ENCODE measurements at places on chromosomes 2 and 18. TPM values are rescaled to one million over a fixed set of nuclear protein-coding genes. Genes with fewer than 3 reads are reported as not detected.

DNA sequence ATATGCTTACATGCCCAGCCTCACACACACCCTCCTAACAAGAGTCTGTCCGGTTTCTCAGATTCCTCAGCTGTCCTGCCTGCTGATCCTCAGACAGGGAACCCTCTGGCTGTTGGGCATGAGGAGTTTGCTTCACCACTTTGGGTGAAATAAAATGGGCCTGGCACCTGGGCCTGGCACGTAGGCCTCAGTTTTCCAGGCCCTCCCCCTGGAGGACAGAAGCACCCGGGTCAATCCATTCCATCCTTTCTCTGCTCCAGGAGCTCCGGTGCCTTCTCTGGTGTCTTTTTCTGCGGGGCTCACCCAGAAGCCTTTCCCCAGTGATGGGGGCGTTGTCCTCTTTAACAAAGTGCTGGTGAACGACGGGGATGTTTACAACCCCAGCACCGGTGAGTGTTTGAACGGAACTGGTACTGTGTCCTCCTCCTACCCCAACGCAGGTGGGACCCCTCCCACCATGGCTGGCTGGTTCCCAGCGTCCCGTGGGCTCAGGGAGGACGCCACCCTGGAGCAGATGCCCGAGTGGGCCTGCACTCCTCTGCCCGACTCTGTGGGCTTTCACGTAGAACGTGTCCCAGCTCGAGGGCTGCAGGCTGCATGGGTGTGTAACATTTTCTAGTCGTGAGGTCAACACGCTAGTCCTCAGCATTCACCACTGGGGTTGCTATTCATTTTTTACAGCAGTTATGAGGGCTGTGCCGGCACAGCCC, 62.8 kb downstream of the EMILIN2 start:
- H3K36me3 ChIP-seq = peaks cover 21% of the 10 kb centered on the region
- DNase-seq = no peak
- H3K4me1 ChIP-seq = peaks cover 18% of the 10 kb centered on the region
- no peak overlapping the region for H3K27ac ChIP-seq

- no peaks in the 10 kb centered on the region for H3K36me3 ChIP-seq
- H3K27ac ChIP-seq = no peak overlapping the region
- no peak overlapping the region for H3K4me3 ChIP-seq
- H3K4me1 ChIP-seq = peaks cover 64% of the 10 kb centered on the region
Observed at GRCh38 chr2:160328811-160329527, 128.9 kb upstream of the ITGB6 start.

- H3K27me3 ChIP-seq = no peaks in the 10 kb centered on the region
- no peaks in the 10 kb centered on the region for H3K36me3 ChIP-seq
- H3K4me3 ChIP-seq = no peak overlapping the region
Observed at GRCh38 chr2:205972113-205972512, 113.9 kb downstream of the INO80D start.

DNA sequence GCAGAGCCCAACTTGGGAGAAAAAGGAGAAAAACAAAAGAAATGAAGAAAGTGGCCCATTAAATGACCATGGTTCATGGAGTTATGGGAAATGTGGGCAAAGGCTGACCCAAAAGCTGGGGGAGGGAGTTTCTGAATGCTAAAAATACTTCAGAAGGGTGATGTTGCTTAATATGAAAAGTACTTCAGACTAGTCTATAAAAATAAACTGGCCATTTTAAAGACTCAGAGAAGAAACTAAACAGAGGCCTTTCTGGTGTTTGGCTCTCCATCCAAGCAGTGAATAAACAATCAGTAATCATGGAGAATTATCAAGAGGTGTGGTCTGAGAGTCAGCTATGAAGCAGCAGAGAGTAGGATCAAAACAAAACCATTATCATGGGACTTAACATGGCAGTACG, 160.8 kb upstream of the MAPRE2 start:
- no peaks in the 10 kb centered on the region for H3K27me3 ChIP-seq
- H3K4me3 ChIP-seq = no peak overlapping the region
- no peaks in the 10 kb centered on the region for H3K4me1 ChIP-seq
- H3K36me3 ChIP-seq = no peaks in the 10 kb centered on the region
- no peak for DNase-seq

DNA sequence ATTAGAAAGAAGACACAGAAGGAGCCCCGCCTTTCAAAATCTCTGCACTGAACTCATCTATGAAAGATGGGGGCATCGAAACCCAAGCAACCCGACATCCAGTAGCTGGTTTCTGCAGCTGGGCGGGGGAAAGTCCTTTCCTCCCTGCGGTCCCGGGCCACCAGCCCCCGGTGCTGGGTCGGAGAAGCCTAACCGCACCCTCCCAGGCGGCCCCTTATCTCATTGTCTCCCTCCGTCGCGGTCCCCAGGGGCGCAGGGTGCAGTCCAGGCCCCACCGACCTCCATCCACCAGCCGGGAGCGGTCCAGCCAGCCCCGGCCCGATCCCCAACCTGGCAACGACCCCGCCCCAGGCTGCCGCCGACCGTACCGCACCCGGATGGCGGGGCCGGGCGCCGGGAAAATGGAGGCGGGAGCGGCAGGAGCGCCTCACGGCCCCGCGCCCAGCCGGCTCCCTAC, 452 bp downstream of the RAPH1 start:
- H3K27ac ChIP-seq = no peak overlapping the region
- peak; percentile 4 for DNase-seq
- peaks cover 20% of the 10 kb centered on the region for H3K4me1 ChIP-seq
- no peaks in the 10 kb centered on the region for H3K36me3 ChIP-seq
- peak overlapping the region; percentile 87 for H3K4me3 ChIP-seq

DNA sequence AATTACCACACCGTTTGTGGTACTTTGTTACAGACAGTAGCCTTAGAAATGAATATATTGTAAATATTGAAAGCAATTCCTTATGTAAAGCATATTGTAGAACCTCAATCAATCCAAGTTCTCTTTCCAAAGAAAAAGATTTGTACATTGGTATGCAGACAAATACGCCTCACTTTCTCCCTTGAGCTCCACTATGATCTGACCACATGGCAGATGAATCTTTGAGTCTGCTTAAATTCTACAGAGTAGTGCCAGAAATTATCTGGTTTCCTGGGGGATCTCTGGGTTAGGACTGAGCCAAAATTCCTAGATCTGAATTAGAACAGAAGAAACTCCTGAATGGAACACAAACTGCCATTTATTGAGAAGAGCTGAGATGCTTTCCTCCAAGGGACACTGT, 99.0 kb downstream of the CPO start:
- peaks cover 9% of the 10 kb centered on the region for H3K27me3 ChIP-seq
- no peaks in the 10 kb centered on the region for H3K36me3 ChIP-seq
- no peak overlapping the region for H3K4me3 ChIP-seq
- H3K4me1 ChIP-seq = no peaks in the 10 kb centered on the region

DNA sequence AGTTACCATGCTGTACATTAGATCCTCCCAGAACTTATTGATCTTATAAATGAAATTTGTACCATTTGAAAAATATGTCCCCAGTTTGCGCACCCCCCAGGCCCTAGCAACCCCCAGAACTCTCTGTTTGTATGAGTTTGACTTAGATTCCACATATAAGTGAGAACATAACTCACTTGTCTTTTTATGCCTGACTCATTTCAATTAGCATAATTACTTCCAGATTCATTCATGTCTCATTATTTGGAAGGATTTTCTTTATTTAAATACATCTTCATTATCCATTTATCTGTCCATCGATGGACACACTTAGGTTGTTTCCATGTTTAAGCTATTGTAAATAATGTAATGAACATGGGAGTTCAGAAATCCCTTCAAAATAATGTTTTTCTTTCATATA, 705.9 kb downstream of the CCDC85A start:
- H3K4me1 ChIP-seq = no peaks in the 10 kb centered on the region
- no peaks in the 10 kb centered on the region for H3K27me3 ChIP-seq
- no peak for DNase-seq
- H3K4me3 ChIP-seq = no peak overlapping the region

GRCh38 chr2:145036421-145037011, 516.6 kb upstream of the ZEB2 start:
- no peak for DNase-seq
- H3K4me3 ChIP-seq = no peak overlapping the region
- H3K4me1 ChIP-seq = no peaks in the 10 kb centered on the region
- no peak overlapping the region for H3K27ac ChIP-seq
- H3K36me3 ChIP-seq = no peaks in the 10 kb centered on the region

DNA sequence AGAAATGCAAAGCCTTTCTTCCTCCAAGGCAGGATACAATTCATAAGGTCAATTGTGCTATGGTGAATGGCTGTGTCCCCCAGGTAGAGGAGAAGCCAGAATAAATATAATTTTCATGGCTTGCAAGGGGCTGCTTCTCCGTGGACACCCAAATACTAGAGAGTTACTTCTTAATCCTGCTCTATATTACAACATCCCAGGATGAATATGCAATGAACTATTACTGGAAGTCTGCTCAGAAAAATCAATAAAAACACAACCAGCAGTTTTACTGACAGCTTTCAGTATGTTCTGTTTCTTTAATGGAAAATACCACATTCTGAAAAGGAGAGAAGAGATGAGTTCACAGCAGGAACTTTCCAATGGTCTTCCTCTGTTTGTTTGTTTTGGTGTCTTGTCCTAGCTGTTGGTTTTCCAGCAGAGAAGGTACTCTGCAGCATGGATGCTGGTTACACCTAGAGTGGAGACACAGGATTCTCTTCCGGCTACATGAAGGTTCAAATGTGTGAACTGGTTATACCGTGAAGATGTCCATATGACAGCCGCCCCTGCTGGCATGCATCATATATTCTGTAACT, 213.0 kb downstream of the PID1 start:
- H3K27ac ChIP-seq = no peak overlapping the region
- no peak for DNase-seq
- H3K36me3 ChIP-seq = no peaks in the 10 kb centered on the region
- no peaks in the 10 kb centered on the region for H3K4me1 ChIP-seq

GRCh38 chr2:69046221-69046662, 33.3 kb downstream of the ANTXR1 start:
- H3K4me3 ChIP-seq = no peak overlapping the region
- no peak overlapping the region for H3K27ac ChIP-seq
- no peaks in the 10 kb centered on the region for H3K27me3 ChIP-seq
- H3K36me3 ChIP-seq = no peaks in the 10 kb centered on the region
- H3K4me1 ChIP-seq = no peaks in the 10 kb centered on the region

- peaks cover 7% of the 10 kb centered on the region for H3K27me3 ChIP-seq
- no peak overlapping the region for H3K27ac ChIP-seq
- DNase-seq = no peak
- no peak overlapping the region for H3K4me3 ChIP-seq
- H3K4me1 ChIP-seq = no peaks in the 10 kb centered on the region
Observed at GRCh38 chr18:10386956-10387355, 67.5 kb upstream of the APCDD1 start.

DNA sequence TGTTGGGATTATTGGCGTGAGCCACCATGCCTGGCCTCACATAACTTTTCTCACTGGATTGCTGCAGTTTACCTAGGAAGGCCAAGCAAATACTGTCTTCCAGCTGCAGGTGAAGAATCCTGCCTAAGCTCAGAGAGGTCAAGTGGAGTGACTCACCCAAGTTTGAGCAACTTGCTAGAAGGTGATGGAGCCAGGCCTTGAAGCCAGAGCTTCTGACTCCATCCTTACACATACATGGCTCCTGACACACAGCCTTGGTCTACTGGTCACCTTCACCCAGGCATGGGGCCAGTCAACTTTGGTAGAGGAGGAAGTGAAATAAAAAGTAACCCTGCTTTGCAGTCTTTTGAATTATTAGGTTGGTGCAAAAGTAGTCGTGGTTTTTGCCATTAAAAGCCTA, 93.5 kb downstream of the VWA3B start:
- no peak for DNase-seq
- no peaks in the 10 kb centered on the region for H3K36me3 ChIP-seq
- no peak overlapping the region for H3K27ac ChIP-seq
- H3K4me1 ChIP-seq = no peaks in the 10 kb centered on the region
- peaks cover 29% of the 10 kb centered on the region for H3K27me3 ChIP-seq

DNA sequence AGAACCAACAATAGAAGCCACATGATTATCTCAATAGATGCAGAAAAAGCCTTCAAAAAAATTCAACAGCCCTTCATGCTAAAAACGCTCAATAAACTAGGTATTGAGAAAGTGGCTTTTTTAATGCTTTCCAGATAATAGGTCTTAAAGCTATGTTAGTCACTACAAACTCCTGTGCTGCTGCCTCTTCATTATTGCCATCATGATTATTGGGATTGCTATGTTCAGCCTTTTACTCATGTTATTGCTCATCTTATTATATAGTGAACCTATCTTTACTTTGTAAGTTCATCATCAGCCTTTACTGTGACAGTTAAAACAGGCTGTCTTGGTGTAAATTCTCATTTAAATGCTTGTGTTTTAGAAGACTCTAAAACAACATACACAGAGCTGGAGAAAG, 1557.2 kb upstream of the ZEB2 start:
- no peak overlapping the region for H3K27ac ChIP-seq
- no peaks in the 10 kb centered on the region for H3K27me3 ChIP-seq
- no peak for DNase-seq

DNA sequence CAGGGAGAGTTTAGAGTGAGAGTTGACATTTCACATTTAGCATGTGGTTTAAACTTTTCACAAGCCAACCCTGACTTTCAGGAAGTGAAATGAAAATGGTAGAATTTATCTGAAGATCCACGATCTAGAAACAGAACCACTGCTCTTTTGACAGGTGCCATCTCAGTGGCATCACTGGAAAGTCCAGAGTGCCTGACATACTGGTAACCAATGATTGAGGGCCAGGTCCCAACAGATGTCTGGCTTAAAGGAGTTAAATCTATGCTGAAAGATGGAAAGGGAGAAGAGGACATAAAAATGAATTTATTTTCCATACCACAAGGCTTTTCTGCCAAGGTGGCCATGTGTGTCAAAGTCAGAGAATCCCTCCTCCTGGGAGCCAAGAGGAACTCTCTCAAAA, 2.7 kb downstream of the IL36G start:
- no peak for DNase-seq
- H3K27ac ChIP-seq = no peak overlapping the region
- H3K4me1 ChIP-seq = peaks cover 36% of the 10 kb centered on the region
- peaks cover 8% of the 10 kb centered on the region for H3K27me3 ChIP-seq
- no peaks in the 10 kb centered on the region for H3K36me3 ChIP-seq

DNA sequence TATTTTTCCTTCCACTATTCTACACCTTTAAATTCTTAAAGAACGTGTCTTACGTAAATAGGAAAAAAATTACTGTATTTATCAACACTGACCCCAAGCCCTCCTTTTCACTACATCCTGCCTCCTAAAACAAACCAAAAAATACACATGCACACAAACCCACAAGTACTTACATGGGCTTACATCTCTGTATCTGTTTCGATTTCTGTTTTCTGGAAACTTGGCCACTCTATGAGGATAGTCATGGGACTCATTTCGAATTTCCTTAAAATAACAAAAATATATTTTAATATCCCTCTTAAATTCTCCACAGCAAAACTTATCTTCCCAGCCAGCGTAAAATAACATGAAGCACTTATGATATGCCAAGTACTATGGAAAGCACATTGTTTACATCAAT, 25.0 kb downstream of the PTPN2 start:
- H3K4me3 ChIP-seq = no peak overlapping the region
- no peak for DNase-seq
- H3K36me3 ChIP-seq = peaks cover 17% of the 10 kb centered on the region
- H3K27ac ChIP-seq = no peak overlapping the region
- peaks cover 13% of the 10 kb centered on the region for H3K4me1 ChIP-seq

HOXD1 gene
- total RNA-seq = not detected

FABP1 gene
- not detected for total RNA-seq

DDX18 gene
- total RNA-seq = 88.7 TPM

TMBIM1 gene
- total RNA-seq = 78.8 TPM

PPIL3 gene
- 44.2 TPM for total RNA-seq

USP34 gene
- total RNA-seq = 193 TPM

ANKRD30BL gene
- not detected for total RNA-seq

NFATC1 gene
- 69.2 TPM for total RNA-seq

CTDSP1 gene
- total RNA-seq = 139 TPM

MTLN gene
- 40.5 TPM for total RNA-seq

TACR1 gene
- total RNA-seq = not detected

CD8B2 gene
- 3.2 TPM for total RNA-seq

DUSP11 gene
- total RNA-seq = 36.7 TPM

TMEM37 gene
- total RNA-seq = 0.44 TPM

CNDP2 gene
- 137 TPM for total RNA-seq

All from T-cell (primary cell).